ENCODE measurements at places on chromosomes 5 and 9. TPM values are rescaled to one million over a fixed set of nuclear protein-coding genes. Genes with fewer than 3 reads are reported as not detected.

Gene MLANA
- not detected for total RNA-seq

Gene BHMT2
- not detected for total RNA-seq

Gene CARD9
- 9.2 TPM for total RNA-seq

Gene MZB1
- total RNA-seq: 29.1 TPM

Gene PCDHA1
- total RNA-seq: not detected

Gene INSL4
- total RNA-seq: not detected

Gene GPR151
- total RNA-seq: not detected

Gene QRFP
- not detected for total RNA-seq

Gene NEURL1B
- total RNA-seq: 0.05 TPM

Gene LCP2
- 283 TPM for total RNA-seq

Gene LRRC70
- 0.73 TPM for total RNA-seq

Gene IL4
- total RNA-seq: 20.5 TPM

Gene RNF183
- total RNA-seq: 0.12 TPM

Gene LRRC26
- not detected for total RNA-seq

Gene PDE6A
- total RNA-seq: not detected

Gene OBP2B
- total RNA-seq: not detected

Gene ORM2
- not detected for total RNA-seq

Gene SLCO6A1
- total RNA-seq: not detected

All from activated CD4-positive, alpha-beta T cell treated with anti-CD3 and anti-CD28 coated beads, Interleukin-2, amount 10 ng/mL, durations not matched to agents 24 days and 14 days (primary cell).